D341Med (cell line): ENCODE measurements at places on chromosomes 12 and 14.

- DNase-seq, result no peak
These were observed 1.2 kb upstream of the DDN start for GRCh38 chr12:49000346-49000745.

DNA sequence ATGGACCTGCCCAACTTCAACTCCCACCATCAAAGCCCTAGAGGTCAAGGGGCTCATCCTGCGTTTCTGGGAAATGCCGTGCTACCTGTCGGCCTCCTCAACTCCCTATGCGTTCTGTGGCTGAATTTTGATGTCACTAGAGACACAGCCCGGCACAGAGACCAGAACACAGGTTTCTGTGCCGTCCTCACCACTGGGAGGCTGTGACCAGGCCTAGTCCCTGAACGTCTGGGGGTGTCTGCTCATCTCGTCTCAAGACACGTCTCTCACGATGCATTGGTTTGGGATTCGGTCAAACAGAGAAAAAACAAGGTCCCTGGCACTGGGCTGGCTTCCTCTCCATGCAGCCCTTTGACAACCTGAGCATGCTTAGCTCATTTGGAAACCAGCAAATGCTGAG is 33.5 kb downstream of the SLC15A4 start:
- no peak for DNase-seq

- no peak for DNase-seq
These were observed 64.9 kb upstream of the FOXG1 start for GRCh38 chr14:28701733-28702132.

DNA sequence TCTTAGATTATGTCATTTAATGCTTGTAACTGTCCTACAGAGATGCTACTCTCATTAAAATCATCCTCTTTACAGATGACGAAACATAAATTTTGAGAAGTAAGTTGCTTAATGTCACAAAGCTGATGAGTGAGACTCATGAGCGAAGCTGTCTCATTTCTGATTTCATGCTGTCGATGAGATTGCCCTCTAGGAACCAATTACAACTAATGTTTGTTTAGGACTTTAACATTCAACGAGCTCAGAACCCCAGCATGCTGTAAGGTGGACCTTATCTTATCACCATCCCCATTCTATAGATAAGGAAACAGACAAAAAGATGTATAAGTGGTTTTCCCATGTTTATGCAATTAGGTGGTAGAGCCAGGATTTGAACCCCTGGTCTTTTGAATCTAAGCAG is 23.1 kb downstream of the BHLHE41 start:
- DNase-seq, result no peak

GRCh38 chr14:96826818-96827217 is 29.6 kb downstream of the VRK1 start:
- DNase-seq, result no peak

DNA sequence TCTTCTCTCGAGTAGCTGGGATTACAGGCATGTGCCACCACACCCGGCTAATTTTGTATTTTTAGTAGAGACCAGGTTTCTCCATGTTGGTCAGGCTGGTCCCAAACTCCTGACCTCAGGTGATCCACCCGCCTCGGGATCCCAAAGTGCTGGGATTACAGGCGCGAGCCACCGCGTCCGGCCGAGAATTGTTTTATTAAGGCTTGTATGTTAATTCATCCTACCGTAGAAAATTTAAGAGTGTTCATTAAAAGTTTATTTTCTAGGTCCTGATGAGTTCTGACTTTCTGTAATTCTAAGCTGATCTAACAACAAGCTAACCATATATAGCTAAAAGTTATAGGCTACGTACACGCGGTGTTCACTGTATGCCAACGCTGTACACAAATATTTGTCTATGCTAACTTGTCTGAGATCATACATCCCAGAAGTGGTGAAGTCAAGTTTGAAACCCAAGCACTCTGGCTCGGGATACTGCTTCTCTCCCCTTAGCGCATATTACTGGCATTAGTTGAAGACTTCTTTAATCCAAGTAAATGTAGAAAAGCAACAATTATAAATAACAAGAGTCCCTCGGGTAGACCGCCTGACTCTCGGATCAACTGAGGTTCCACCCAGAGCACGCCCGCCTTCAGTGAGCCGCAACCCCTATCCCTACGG is 570 bp upstream of the MRPS35 start:
- no peak for DNase-seq

DNA sequence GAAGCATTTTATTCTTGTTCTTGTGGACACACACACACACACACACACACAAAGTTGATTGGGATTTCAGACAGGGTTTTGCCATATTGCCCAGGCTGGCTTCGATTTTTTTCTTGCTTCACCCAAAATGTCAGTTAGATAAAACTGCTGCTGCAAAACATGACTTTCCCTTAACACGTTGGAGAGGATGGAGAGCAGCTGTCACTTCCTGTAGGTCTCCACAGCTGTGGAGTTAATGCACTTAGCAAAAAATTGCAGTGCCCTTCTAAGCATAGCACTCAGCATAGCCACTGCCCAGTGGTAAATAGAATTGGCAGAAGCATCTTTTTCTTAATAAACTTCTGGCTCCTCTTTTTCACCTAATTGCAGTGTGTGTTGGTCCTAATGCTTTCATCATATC is 54.5 kb downstream of the PDZRN4 start:
- no peak for DNase-seq

GRCh38 chr14:32408018-32408417 is 78.9 kb downstream of the AKAP6 start:
- DNase-seq, result no peak

DNA sequence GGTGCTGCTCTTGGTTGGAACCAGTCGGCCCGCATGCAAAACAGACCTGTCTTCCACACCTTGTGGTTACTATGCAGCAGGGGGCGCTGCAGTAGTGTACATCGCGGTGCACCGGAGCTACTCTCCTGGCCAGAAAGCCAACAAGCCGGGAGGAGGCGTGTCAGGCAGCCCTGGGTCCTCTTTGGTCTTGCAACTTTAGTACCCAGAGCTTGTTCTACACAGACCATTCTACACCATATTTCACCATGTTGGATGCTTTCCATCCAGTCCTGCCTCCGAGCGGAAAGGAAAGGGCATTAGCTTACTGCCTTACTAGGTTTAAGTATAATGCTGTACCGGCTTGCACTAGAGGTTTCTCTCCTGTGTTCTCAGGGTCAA is 927 bp upstream of the TMTC2 start:
- DNase-seq, result peak; percentile 89

DNA sequence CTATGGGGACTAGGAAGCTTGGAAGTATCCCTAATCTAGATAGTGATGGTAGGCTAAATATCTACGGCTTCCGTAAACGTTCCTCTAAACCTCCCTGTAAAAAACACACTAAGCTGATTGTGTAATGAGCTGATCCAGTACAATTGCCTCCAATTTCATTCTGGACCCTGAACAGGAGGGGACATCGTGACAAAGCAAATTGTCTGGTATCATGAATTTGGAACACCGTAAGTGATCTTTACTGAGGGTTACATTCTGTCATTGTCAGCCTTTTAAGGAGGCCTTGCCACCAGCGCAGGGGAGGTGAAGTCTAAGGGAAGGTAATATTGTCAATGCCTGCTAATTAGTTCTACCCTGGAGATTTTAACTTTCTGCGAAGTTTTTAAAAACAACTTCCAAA is 487 bp upstream of the MGST1 start:
- no peak for DNase-seq
